Fibroblast of villous mesenchyme (primary cell): ENCODE measurements at places on chromosomes 12 and 14.

- no peak for DNase-seq
These were observed 183.8 kb upstream of the HIF1A start for GRCh38 chr14:61511558-61511948.

DNA sequence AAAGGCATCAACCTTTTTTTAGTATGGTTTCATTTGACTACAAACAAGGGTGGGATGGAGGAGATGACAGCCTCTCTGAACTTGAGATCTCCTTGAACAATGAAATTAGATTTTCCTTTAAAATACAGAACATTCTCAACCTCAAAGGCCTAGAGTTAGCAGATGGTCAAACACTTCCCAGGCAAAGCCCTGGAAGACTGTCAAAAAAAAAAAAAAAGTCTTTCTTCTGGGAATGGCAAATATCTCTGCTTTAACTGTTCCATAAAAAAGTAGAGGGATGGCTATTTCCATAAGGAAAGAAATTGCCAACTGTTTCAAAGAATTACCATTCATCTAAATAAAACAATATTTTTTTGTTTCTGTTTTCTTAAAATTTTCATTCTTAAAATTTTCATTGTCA, 870.8 kb downstream of the GALC start:
- no peak for DNase-seq

DNA sequence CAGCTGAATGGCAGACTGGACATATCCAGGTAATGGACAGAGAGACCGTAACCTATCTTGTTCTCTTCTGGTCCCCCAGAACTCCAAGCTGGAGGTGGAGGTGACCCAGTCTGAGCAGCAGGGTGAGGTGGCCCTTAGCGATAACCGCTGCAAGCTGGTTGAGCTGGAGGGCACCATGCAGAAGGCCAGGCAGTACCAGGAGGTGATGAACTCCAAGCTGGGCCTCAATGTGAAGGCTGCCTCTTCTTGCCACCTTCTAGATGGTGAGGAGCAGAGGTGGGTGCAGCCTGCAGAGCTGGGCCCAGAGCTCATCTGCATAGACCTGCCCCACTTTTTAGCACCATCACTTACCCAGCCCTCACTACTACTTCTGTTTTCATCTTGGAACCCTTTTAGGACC, 7.2 kb upstream of the KRT86 start:
- DNase-seq = no peak

- no peak for DNase-seq
These were observed 15.3 kb upstream of the DGLUCY start for GRCh38 chr14:91098591-91098990.

DNA sequence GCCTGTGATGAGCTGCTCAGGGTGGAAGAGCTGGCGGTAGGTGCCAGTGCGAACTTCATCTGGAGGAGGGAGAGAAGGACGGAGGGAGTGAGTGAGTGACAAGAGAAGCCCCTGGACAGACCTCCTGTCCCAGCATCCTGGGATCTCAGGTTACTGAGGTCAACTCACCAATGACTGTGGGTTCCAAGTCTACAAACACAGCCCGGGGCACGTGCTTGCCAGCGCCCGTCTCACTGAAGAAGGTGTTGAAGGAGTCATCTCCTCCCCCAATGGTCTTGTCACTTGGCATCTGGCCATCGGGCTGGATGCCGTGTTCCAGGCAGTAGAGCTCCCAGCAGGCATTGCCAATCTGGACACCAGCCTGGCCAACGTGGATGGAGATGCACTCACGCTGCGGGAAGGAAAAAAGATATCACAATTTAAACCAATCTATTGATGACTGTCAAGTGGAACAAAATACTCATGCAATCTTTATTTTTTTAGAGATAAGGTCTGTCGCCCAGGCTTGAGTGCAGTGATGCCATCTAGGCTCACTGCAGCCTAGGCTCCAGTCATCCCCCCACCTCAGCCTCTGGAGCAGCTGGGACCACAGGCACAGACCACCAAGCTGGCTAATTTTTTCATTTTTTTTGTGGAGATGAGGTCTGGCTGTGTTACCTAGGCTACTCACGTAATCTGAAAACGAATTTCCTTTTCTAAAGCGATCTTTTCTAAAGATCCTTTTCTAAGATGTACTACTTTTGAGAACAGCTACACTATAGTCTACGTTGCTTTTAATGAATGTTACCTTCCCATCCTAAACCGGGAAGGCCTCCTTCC, 1.7 kb downstream of the TUBA1B start:
- DNase-seq = no peak

DNA sequence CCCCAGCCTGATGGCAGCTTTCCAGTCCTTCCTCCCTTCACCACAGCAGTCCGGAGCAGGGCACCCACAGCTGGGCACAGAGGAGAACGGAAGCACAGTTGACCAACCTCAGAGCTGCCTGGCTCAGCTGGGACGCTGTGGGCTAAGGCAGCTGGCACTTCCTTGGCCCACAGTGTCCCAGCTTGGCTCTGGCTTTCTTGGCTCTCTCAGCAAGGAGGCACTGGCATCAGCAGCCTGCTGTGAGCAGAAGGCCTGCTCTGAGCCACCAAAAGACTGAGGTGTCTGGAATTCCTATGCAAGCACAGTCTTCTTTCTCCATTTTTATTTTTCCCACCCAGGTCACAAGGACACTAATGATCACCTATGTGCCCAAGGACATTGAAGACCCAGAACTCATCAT, 32.6 kb downstream of the NGB start:
- DNase-seq = no peak

DNA sequence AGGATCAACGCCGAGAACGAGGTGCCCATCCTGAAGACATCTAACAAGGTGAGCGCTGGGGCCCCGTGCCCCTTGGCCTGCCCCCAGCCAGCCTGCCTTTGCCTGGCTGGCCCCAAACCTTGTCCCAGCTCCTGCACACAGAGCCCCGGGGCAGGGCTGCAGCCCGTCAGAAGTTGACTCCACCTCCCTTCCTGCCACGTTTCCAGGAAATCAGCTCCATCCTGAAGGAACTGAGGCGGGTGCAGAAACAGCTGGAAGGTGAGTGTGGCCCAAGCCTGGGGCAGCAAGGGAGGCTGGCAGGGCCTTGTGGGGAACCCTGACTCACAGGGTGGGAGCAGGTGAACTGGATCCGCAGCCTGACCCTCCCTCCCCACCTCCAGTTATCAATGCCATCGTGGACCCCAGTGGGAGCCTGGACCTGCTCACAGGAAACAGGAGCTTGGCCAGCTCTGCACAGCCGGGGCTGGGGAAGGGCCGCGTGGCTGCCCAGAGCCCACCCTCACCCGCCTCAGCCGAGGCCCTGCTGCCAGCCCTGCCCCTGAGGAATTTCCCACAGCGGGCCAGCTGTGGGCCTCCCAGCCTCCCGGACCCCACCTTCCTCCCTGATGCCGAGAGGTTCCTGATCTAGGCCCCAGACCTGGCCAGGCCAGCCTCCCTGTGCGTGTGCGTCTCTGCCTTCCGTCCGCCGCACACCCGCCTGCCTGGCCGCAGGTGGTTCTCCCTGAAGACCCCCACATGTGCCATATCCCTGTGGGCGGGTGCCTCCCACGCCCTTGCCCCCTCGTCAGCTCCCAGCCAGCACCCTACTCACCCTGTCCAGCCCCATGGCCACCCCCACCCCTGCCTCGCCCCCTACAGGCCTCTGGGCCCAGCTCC, 29.5 kb downstream of the CEP170B start:
- no peak for DNase-seq

DNA sequence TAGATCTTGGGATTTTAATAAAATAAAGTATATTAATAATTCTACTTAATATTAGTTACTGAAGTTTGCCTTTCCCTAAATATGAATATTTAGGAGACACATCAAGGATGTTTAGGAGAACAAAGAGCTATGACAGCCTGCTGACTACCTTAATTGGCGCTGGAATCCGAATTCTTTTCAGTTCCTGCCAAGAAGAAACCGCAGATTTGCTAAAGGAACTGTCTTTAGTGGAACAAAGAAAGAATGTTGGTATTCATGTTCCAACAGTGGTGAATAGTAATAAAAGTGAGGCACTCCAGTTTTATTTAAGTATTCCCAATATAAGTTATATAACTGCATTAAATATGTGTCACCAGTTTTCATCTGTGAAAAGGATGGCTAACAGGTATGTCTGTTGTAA, 54.5 kb downstream of the MIS18BP1 start:
- no peak for DNase-seq

GRCh38 chr14:23929136-23929535, 24.4 kb upstream of the DHRS4 start:
- DNase-seq = no peak

DNA sequence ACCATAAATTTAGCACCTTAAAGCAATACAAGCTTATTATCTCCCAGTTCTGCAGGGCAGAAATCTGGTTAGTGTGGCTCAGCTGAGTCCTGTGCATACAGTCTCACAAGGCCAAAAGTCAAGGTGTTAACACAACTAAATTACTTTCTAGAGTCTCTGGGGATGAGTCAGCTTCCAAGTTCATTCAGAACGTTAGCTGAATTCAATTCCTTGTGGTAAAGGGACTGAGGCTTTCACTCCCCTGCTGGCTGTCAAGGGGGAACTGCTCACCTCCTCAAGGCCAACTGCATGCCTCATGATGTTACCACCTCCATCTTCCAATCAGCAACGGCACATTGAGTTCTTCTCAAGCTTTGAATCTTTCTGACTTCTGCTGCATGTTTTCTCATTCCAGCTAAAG, 27.6 kb downstream of the EML5 start:
- DNase-seq = no peak

GRCh38 chr14:33812601-33813000, 138.3 kb downstream of the EGLN3 start:
- no peak for DNase-seq

DNA sequence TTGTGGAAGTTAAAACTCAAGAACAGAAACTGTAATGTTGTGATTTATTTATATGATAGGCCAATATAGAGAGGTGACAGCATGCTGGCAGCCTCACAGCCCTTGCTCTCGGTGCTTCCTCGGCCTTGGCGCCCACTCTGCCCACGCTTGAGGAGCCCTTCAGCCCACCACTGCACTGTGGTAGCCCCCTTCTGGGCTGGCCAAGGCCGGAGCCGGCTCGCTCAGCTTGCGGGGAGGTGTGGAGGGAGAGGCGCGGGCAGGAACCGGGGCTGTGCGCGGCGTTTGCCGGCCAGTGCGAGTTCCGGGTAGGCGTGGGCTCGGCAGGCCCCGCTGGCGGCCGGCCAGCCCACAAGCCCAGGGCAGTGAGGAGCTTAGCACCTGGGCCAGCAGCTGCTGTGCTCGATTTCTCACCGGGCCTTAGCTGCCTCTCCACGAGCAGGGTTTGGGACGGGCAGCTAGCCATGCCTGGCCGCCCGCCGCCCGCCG, 65.8 kb upstream of the SLC8A3 start:
- peak; percentile 15 for DNase-seq

GRCh38 chr12:131862600-131862993, 31.8 kb upstream of the ULK1 start:
- no peak for DNase-seq

- no peak for DNase-seq
These were observed 678.6 kb downstream of the BCL11B start for GRCh38 chr14:98593361-98593761.

DNA sequence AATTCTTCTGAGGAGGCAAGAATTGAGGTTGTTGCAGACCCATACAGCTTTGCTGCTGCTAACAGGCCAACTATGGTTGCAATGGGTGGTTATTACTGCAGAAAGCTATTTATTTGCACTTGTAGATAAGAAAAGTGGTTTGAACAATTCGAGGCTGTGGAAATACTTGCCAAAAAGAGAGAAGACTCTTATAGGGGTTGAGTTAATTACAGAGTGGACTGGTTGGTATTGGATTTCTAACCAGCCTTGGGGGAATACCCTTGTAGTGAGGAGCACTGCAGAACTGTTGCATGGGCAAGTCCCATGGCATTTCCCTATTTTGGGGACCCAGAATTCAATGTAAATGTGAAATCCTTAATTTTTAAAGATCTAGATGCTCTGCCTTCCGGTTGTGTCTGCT, 120.5 kb downstream of the KCNMB4 start:
- no peak for DNase-seq

DNA sequence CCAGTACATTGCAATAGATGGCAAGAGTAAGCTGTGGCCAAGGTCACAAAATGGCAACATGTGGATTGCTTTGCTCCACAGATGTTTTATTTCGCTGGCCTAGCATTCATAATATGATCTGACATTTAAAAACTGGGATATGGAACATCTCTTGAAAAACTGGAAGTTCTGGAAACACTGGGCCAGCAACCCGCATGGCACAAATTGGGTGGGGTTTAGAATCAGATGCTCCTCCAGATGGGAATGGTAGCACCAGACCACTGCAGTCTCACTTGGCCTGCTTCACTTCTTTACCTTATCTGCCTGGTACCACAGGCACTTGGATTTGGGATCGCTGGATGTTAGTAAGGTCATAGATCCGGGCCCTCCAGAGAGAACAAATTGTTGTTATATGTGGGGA, 10.1 kb downstream of the ZC2HC1C start:
- no peak for DNase-seq

- no peak for DNase-seq
These were observed 2.1 kb downstream of the NKX2-8 start for GRCh38 chr14:36580141-36580855.

- DNase-seq = no peak
These were observed 106.0 kb upstream of the RTL1 start for GRCh38 chr14:101009531-101009930.

DNA sequence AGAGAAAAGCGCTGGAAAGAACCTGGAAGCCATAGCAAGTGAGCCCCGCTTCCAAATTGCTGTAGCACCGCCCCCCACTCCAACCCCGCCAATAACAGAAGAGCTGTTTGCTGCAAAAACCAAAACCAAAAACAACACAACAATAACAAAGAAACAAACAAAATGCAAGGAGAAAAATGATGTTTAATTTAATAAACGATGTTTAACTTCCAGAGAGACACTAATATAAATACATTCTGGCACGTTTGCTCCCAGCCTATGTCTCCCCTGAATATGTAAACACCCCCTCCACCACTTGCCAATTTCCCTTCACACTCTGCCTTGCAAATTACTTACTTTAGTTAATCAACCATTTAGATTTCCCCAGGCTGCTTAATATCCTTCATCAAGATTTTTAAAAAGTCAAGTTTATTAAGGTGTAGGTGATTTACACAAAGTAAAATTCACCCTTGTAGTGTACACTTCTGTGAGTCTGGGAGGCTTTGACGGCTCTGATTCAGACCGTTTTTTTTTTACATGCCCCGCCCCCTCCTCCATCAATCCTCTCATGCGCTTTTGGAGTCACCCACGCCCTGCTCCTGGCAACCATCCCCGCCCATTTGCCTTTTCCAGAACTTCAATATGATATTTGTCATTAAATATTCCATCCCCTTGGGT, 482 bp upstream of the IFI27L2 start:
- peak; percentile 37 for DNase-seq

GRCh38 chr12:52060498-52061177, 9.1 kb upstream of the ATG101 start:
- DNase-seq = peak; percentile 48

- DNase-seq = peak; percentile 78
These were observed 247.0 kb downstream of the SLC41A2 start for GRCh38 chr12:104710940-104711689.
